ENCODE measurements at places on chromosomes 3 and 15.
A peak's percentile ranks its signal among the peaks of the same experiment; 100 is the strongest.

GRCh38 chr3:54550221-54550977, 377.5 kb downstream of the LRTM1 start:
- no peak for DNase-seq

GRCh38 chr3:184314700-184315542, 515 bp downstream of the EIF4G1 start:
- DNase-seq, result peak; percentile 39

DNA sequence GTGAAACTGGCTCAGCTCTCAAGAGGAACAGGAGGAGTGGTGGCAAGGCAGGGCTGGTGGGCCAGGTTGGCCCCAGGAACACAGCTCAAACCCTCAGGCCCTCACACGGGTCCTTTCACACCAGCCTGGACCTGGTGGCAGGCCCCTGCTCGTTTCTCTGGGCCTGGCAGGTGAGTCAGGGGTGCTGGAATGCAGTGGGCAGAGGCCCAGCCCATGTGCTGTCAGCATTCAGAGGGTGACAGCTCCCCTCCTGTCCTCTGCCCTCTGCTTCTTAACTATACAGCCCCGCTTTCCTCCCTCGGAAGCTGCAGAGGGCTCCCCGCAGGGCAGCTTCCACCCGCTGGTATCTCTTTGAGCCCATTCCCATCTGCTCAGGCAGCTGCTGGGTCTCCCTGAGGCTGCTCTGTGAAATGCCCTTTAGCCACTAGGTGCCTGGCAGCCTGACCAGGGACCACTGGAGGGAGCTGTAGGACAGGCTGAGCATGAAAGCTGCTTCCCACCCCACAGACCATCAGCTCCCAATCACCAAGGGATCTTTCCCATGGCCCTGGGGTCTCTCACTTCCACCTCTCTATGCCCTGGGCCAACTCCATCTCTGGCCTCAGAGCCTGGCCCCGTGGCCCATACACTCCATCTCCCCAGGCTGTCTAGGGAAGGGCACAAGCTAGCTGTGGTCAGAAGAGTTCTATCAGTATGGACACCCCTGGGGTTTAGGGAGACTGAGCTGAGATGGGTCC, 24.8 kb downstream of the SHF start:
- DNase-seq, result peak; percentile 30

DNA sequence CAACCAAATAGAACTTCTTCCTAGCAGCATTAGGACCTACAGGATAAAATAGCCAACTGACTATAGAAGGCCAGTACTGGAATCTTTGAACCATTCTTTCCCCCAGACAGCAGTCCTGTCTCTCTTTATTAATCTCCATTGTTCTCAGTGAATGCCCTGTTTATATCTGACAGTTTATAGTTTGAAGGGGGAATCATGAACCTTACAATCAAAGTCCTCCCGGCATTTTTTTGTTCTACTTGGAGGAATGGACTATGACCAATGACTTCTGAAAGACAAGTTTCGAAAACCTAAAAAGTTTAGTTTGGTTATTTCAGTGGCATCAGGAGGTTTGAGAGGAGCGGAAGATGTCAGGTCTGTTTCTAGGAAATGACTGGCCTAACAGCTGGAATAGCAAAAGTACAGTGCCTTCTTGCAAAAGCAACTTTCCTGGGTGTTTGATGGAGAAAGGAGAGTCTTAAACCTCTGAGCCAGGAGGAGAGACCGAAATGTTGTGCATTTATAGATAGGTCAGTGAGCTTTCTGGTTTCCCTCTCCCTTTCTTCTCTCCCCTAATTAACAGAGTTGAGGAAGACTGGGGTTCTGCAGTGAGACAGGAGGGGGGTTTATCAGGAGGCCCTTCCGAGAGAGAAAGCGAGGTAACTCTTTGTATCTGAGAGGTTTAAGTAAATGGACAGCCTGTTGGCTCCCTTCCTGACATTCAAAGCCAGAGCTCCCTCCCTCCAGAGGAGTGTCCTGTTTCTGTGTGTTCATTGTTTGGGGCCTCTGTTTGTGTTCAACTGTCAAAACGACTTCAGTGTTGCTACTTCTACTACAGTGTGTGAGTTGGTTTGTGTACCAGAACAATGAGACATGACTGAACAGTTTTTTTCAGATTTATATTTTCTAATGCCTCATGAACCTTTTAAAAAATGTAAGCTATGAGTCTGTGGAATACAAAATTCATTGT, 383.0 kb upstream of the RARB start:
- no peak for DNase-seq

GRCh38 chr15:47586653-47587224, 130.6 kb upstream of the SEMA6D start:
- no peak for DNase-seq

- DNase-seq, result no peak
These were observed 154.6 kb downstream of the CHST2 start for GRCh38 chr3:143273975-143274690.

DNA sequence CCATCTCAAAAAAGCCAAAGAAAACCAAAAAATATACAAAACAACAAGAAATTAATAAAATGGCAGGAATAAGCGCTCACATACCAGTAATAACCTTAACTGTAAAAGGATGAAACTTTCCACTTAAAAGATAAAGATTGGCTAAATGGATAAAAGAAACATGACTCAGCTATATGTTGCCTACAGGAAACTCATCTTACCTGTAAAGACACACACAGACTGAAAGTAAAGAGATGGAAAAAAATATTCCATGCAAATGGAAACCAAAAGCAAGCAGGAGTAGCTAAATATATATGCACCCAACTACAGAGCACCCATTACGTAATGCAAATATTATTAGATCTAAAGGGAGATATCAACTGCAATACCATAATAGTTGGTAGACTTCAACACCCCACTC, 49.7 kb downstream of the ADAM10 start:
- DNase-seq, result no peak

GRCh38 chr15:78177447-78177873, 28.3 kb downstream of the IDH3A start:
- DNase-seq, result no peak

DNA sequence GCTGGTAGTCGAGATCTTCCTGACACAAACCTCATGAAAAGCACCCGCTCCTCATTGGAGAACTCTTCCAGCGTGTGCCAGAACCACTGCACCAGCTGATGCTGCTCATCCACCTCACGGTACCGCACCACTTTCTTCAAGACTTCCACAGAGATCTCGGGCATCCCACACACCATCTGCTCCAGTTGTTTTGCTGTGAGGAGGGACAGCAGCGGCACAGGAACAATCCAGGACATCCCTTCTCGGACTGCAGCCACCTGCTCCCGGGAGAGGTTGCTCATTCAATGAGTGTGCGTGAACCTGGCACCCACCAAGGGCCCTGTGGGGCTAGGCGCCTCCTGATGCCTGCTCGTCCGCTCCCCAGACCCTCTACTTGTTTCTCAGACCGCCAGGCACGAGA, 15.1 kb downstream of the FBXL22 start:
- no peak for DNase-seq

- DNase-seq, result no peak
These were observed 8.3 kb upstream of the IL16 start for GRCh38 chr15:81188354-81188753.

- DNase-seq, result no peak
These were observed 24.3 kb downstream of the DPH3 start for GRCh38 chr3:16240229-16241023.

DNA sequence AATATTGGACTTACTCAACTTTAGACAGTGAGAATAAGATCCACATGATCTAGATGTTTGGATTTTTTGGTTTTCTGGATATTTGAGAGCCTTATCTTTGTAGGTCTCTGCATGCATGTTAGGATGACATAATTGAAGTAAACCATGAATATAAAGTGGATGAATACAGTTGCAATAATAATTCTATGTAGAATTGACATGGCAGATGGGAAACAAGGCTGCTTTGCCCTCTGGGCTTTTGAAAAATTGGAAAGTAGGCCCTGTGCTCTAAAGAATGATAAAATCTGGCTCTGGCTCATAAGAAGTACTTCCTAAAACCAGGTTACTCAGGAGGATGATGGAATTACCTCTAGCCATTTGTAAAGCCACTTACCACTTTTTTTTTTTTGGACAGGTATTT, 86.9 kb downstream of the ZNF609 start:
- DNase-seq, result no peak

DNA sequence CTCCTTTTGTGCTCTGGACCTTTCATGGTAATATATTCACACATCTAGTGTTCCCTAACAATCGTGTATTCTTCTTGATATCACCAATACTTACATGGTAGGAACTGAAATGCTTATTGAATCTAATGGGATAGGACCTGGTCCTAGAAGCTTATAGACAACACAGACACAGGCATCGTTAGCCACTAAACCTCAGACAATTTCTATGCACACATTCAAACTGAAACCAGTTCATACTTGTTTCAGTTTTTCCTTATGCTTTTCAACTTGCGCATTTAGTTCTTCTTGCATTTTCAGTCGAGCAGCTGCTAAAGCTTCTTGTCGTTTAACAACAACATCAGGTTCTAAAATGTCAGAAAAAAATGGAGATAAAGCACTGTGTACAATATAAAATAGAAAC, 2.3 kb downstream of the SELENOS start:
- no peak for DNase-seq

GRCh38 chr3:52636673-52637072, 49.0 kb downstream of the PBRM1 start:
- no peak for DNase-seq

DNA sequence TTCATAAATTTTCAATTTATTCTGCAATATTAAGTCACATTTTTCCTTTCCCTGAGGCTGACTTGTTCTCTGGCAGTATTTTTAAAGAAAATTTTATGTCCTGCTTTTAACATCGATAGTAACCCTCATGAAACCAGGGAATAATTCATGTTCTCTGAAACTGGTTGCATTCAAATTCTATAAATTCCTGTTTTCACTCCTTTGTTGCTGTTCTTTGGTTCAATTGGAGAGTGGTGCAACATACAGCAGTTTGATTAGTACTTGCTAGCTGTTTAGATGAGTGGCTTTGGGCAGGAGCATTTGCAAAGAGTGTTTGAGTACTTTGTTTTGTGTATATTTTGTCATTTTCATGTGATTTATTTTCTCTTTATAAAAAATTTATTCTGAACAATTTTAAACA, 19.2 kb downstream of the ZIC1 start:
- DNase-seq, result no peak

DNA sequence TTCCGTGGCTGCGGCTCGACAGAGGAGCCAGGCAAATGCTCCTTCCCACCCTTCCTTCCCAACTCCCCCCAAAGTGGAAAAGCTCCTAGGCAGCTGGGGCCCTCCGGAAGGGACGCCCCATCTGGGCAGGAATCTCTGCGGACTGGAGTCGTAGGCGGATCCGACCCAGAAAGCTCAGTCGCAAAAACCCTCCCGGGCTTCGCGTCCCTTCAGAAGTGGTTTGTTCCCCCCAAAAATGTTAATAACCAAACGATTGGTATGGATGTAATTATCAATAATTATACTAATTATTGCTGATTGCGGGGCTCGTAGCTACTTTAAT, 3.8 kb downstream of the RNU6-1 start:
- no peak for DNase-seq

DNA sequence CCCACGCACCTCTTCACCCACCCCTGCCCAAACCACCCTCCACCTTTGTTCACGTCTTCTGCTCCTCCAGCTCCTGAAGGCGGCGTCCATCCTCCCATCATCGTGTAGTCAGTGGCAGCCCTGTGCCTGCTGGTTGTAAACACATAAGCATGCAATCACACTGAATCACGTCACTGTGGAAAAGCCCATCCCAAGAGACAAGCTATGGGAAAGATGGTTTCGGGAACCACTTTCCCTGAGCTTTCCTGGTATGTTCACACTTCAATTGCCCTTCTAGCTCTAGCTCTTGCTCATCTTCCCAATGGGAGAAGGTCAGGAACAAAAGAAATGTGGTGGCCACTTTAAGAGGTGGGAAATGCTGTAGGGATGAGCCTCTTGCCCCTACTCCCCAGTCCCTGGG, 14.4 kb upstream of the GOLGA8J start:
- DNase-seq, result no peak

DNA sequence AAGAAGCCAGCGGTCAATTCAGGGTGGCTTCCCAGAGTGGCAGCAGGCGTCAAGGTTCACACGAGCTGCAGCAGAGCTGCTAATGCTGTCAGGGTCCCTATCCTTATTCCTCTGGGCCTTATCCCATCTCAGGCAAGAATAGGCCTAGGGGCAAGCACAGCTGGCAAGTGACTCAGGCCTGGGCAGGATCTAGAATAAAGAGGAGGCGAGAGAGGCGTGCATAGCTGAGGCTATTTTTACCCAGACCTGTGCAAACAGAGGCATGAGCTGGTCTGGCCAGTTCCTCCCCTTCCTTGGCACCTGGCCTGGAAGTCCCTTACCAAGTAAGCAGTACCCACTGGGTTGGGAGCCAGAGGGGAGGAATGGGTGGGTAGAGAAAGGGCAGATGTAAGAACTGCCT, 12.2 kb upstream of the VIPR1 start:
- no peak for DNase-seq

DNA sequence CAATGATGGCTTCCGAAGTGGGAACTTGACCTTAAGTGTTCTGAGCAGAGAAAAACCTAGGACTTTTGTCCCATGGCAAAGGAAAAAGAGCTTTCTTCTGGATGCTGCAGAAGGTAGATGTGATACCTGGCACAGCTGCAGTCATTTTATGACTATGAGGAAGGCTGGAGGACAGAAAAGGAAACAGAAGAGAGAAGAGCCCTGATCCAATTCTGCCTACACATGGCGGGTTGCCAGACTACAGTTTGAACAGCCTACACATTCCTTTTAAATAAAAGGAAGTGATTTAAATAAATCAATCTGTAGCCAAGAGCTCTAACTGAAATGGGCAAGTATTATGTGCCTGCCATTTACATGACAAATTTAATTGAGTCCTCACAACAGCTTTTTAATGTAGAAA, 43.6 kb upstream of the CHRNB4 start:
- no peak for DNase-seq

GRCh38 chr15:38373016-38373415, 80.9 kb upstream of the FAM98B start:
- DNase-seq, result no peak

- DNase-seq, result peak; percentile 19
These were observed 224.6 kb downstream of the VPS13C start for GRCh38 chr15:61835496-61836106.

- DNase-seq, result no peak
These were observed 314.7 kb upstream of the ALCAM start for GRCh38 chr3:105051972-105052371.

DNA sequence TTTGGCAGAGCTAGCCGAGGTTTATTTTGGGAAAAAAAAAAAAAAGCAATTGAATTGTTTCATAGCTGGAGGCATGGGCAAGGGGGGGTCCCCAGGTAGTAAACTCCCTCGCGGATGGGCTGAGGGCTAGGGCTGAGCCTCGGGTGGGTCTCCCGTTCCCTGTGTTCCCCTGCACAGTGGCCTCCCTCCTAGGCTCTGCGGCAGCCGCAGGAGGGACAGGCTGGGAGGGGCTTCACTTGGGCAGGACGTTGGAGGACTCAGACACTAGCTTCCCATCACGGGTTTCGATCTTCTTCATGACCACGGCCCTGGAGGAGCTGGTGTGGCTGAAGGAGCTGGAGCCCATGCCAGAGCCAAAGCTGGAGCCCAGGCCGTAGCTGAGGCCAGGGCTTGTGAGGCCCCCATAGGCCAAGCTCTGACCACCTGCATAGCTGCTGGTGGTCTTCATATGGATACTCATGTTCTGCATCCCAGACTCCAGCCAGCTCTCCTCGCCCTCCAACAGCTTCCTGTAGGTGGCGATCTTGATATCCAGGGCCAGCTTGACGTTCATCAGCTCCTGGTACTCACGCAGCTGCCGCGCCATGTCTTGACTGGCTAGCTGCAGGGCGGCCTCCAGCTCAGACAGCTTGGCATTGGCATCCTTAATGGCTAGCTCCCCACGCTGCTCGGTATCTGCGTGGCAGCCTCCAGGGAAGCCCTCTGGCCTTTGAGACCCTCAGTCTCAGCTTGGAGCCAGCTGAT, 64.0 kb upstream of the CDAN1 start:
- no peak for DNase-seq

- peak; percentile 9 for DNase-seq
These were observed 528 bp downstream of the LPCAT4 start for GRCh38 chr15:34366271-34367065.

Data from stimulated activated CD4-positive, alpha-beta T cell treated with anti-CD3 and anti-CD28 coated beads, Interleukin-1b, Interleukin-23, amount 100 ng/mL, for 1 hour (primary cell).